ENCODE measurements at places on chromosomes 6 and 20.

GRCh38 chr6:68838571-68838970 is 203.5 kb downstream of the ADGRB3 start:
- no peak for DNase-seq

GRCh38 chr6:79964607-79965081 is 17.3 kb upstream of the ELOVL4 start:
- no peak for DNase-seq

DNA sequence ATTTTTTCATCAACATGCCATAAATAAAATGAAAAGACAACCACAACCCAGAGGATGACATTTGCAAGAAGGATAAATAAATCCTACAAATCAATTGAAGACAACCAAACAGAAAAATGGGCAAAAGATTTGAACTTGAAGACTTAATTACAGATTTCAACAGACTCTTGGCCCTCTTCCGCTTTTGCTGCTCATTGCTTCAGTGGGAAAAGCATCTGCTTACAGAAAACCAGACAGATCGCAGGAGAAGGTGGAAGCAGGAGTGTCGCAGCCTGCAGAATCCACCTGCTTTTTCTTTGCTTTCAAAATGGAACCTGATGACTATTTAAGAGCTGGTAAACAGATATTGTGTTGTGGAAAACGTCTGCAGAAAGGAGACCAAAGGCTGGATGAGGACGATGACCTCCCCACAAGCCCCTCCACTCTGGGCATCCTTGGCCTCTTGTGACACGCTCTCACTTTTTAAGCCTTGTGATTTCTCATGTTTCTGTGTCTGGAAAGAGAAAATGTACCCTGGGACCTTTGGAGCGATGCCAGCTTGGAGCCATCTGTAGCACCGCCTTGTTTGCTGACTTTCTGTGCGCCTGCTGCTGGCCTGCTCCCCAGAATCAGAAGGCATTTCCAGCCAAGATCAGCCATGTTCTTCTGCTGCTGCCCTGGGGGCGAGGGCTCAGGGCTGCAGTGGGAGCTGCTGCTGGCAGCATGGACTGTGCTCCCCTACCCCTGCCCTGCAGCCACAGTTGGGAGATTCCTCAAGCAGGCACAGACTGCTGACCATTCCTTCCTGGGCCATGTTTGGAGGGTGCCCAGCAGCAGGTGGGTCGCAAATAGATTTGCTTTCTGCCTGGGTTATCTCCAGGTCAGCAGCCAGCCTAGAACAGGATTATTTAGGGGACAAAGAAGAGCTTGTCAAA is 3.6 kb upstream of the CSTL1 start:
- DNase-seq = no peak

GRCh38 chr20:10225439-10226060 is 6.9 kb downstream of the SNAP25 start:
- no peak for DNase-seq

DNA sequence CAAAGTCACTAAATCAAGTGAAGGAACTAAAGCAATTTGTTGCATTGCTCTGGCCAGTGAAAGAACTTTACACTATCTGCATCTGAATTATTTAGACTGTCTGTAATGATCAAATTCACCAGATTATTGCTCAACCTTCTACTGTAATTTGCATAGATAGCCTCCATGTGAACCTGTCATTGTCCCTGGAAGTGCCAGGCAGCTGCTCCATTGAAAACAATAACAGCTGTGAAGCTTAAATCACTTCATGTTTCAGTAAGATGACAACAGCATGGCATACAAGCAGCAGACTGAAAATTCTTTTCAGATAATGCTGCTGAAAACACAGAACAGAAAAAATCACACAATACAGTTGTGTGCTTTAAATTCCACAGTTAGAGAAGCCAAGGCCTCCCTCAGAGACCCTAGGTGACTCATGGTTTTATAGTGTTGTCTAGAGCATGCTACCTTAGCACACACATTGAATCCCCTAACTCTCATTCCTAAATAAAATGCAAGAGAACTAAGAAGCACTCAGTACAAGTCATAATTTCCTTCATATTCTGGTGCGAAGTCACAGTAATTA is 248.9 kb downstream of the TPBG start:
- DNase-seq = no peak

GRCh38 chr6:148967541-148967956 is 220.7 kb downstream of the UST start:
- no peak for DNase-seq

DNA sequence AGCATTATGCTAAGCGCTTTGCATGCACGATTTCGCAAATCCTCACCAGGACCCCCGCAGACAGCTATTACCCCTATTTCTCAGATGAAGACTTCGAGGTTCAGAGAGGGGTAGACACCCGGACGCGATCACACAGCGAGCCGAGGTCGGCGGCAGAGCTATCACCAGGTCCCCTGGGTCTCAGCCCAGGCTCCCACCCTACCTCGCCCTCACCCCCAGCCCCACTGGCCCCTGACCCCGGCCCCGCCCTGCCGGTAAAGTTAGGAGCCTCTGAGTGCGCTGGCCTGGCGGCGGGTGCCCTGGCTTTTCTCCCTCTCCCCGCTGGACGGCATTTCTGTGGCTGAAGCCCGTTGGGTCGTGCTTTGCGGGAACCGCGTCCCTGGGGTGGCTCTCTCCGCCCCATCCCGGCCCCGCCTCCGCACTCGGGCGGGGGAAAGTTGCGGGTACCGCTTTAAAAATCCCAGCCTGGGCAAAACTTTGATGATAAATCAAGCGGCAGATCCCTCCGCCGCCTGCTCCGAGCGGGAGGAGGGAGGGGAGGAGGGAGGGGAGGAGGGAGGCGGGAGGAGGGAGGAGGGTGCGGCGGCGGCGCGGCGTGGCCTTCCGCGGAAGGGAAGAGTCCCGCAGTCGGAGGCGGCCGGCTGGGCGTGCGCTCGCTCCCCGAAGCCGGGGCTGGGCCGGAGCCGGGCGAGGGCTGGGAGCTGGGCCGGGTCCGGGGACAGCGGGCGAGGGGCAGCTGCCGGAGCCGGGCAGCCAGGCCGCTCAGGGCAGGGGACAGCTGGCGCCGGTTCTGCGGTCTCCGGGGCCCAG is at the start of gene VSTM2L:
Gene VSTM2L, plus strand, starts transcription at position 624 of the 810 bp plus-strand sequence. CDS start 224 bp downstream, outside the sequence.
- no peak for DNase-seq

- DNase-seq = no peak
These were observed 274.3 kb upstream of the FERMT1 start for GRCh38 chr20:6397115-6397514.

DNA sequence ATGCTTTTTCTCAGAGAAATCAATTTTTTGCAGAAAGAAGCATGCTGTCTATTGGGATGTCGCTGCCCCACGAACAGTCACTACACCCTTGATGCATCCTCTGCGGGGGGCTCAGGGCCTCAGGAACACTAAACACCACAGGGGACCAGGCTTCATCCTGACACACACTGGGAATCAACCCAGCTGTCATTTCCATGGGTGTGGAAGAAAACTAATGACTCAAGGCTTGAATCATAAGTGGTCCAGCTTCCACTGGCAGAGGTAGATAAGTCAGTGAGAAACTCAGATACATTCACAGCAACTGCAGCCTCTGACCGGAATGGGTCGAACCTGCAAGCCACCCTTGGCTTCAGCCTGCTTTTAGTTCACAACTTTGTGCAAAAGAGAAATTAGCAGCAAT is 81.3 kb upstream of the SPTLC3 start:
- no peak for DNase-seq

- no peak for DNase-seq
These were observed 83.8 kb downstream of the ATXN1 start for GRCh38 chr6:16677458-16677857.

GRCh38 chr6:145031001-145031400 is 704.3 kb downstream of the EPM2A start:
- no peak for DNase-seq

DNA sequence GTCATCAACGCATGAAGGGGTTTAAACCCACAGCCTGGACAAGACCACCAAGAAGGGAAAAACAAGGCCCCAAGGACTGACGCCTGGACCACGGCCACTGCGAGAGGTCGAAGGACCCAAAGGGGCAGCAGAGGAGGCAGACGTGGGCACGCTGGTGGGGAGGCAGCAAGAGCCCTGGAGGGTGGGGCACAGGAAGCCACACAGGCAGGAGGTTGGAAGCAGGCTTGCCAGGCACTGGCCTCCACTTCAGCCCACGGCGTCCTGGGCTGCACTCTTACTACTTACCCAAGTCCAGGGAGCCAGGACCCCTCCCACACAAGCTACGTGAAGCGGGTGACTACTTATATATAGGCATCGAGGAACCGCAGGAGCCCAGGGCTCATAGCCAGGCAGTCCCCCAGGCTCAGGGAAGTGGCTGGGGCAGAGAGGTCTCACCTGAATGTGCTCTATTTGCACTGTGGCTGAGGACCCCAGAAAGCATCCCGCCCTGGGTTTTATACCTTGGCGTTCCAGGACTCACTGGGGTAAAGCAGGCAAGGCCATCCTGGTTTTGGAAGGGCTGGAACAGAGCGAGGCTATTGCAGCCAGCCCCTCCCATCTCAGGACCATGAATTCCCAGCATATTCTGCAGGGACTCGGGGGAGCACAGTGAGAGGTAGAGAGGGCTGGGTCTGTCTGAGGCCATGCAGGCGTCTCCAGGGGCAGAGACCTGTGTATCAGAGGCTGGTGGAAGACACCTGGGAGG is 113.8 kb upstream of the AFDN start:
- DNase-seq = no peak

GRCh38 chr20:59153832-59154231 is 9.8 kb upstream of the ZNF831 start:
- no peak for DNase-seq

DNA sequence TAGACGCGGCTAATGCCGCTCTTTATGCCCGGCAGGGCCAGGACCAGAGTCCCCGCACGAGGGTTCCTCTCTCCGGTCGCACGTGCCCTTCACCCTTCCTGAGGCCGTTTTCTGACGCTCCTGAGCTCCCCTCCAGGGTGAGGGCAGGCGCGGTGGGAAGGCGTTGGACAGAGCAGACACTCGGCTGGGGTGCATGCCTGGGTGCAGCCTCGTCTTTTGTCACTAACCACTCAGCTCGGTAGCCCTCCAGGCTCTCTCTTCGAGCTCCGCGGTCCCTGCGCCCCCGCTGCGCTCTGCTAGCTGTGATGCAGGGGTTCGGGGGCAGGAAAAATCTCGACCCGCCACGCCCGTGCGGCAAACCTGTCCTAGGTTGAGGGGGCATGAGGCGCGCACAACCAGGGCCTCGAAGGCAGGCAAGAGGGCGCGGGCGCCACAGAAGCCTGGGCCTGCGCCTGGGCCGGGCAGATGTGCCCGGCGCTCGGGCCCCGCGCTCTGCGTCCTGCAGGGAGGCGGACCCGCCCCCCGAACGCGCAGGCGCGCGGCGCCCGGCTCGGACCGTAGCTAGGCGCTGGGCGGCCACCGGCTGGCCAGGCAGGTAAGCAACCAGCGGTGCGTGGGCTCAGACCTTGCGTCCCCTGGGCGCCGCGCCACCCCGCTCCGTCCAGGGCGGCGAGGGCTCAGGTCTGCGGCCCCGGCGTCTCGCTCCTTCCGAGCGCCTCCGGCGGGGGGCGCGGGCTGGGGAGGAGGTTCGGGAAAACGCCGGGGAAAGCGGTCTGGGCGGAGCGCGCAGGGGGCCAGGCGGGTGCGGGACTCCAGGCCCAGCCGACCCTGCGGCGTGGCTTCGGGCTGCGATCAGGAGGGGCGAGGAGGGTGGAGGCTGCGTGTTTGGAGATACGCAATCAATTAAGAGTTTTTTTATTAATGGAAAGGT is at the start of gene L3MBTL1:
Gene L3MBTL1, plus strand, starts transcription at position 548 of the 931 bp plus-strand sequence. CDS start 5,807 bp downstream, outside the sequence.
- no peak for DNase-seq

DNA sequence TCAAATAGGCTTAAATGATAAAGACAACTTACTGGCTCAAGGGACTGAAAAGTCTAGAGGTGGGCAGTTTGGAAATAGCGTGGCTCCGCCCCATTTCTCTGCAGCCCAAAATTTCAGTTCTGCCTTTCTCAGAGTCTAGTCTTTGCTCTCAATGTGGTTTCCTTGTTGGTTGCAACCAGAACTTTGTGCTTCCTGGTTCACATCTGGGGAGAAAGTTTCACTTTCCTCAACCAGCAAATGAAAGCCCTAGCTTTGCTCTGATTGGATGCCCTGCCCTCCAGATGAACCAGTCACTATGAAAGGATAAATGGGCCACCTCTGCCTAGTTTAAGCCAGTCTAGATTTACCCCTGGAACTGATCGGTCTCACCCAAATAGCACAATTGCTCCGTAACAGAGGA is 14.9 kb downstream of the SYCP2L start:
- no peak for DNase-seq

Measured in cortex of kidney (tissue), 1 donor.